ENCODE measurements at places on chromosomes 6 and 20.
A peak's percentile ranks its signal among the peaks of the same experiment; 100 is the strongest.

- DNase-seq: no peak
Measured at GRCh38 chr6:100274147-100274546, 190.6 kb downstream of the SIM1 start.

- DNase-seq: no peak
Measured at GRCh38 chr6:41892921-41893564, 2.1 kb downstream of the USP49 start.

- no peak for DNase-seq
Measured at GRCh38 chr20:9498322-9498721, 16.1 kb upstream of the LAMP5 start.

- DNase-seq: no peak
Measured at GRCh38 chr6:53723331-53723730, 57.8 kb upstream of the KLHL31 start.

GRCh38 chr6:15341311-15342001 is 95.6 kb downstream of the JARID2 start:
- DNase-seq: no peak

DNA sequence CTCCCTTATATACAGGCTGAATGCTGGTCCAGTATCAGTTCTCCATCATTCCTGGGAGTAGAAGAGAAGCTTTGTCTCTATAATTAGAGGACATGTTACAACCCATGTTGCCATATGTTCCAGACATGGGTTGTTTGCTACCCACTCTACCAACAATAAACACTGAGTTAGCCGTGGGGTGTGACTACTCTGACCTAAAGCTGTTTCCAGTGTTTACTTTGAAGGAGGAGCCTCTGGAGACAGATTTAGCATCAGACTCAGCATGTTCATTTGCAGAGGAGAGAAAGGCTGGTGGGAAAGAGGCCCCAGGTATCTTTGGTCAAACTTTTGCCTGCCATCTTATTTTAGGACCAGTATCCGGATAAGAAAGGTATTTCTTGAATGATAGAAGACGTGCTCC is 157.9 kb upstream of the SNX9 start:
- DNase-seq: no peak

- DNase-seq: no peak
Measured at GRCh38 chr6:127833336-127833735, 67.5 kb downstream of the THEMIS start.

DNA sequence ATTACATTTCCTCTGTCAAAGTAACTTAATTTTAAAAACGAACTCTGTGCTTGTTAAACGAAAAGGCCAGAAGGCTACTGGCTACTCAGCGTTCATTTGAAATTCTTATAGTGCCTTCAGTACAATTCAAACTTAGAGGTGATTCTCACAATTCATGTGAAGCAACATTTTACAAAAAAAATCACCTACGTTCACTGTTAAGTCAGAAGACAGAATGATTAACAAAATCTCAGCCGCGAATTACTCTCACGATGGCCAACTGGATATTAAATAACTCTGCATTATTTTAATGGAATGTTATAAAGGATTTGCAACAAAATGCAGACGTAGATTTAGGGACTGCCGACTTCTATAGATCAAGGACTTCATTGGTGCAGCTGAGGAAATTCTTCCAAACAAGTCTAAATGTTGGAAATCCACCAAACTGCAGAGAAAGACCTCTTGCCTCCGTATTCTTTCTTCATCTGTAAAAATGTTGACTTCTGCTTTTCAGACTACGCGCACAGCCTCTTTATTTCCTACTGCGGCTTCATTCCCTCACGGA is 1.6 kb upstream of the QKI start:
- no peak for DNase-seq

DNA sequence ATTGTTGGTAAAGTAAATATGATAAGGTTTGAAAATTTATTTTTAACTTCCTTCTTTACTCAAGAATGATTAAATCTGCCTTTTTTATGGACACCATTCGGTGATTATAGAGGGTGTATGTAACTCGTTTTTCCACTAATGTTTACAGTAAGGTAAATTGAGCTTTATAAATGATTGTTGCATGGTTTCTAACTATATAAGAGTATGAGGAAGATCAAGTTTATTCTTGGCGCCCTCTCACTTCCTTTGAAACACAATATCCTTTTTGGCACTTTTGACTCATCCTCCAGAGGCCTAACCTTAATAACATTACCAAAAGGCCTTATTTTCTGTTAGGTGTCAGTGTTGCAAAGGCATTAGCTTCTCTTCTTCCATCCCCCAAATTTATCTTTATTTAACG is 41.8 kb upstream of the MTRF1L start:
- no peak for DNase-seq

DNA sequence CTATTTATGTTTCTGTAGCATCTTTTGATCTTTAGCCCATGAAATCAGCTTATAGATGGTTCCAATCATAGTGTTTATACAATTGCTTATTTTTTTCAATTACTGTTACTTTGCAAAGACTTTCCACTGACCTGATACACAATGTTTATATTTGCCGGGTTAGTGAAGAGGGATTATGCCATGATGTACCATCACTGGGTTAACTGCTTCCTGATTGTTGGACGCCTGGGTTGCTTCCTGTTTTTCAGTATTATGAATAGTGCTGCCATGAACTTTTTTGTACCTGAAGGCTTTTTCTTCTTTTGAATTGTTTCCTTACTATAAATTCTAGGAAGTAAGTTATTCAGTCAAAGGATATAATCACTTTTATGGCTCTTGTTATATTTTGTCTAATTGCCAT is 6.9 kb downstream of the MANBAL start:
- DNase-seq: no peak

DNA sequence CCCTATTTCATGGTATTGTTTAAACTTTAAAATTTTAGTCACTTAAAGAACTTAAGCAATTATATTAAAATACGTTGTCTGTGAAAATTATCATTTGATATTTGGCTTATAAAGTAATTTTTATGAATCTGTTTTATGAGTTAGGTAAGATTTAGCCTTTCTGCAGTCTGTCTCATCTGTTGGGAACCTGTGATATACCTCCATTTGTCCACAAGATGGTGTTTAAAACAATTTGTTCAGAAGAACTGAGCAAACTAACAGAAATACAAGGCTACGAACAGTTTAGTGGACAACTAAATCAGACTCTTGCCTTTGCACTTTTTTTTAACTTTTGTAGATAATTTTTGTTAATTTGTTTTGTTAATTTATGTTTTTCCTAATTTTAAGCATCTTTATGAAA is 92.4 kb downstream of the COL9A1 start:
- no peak for DNase-seq

DNA sequence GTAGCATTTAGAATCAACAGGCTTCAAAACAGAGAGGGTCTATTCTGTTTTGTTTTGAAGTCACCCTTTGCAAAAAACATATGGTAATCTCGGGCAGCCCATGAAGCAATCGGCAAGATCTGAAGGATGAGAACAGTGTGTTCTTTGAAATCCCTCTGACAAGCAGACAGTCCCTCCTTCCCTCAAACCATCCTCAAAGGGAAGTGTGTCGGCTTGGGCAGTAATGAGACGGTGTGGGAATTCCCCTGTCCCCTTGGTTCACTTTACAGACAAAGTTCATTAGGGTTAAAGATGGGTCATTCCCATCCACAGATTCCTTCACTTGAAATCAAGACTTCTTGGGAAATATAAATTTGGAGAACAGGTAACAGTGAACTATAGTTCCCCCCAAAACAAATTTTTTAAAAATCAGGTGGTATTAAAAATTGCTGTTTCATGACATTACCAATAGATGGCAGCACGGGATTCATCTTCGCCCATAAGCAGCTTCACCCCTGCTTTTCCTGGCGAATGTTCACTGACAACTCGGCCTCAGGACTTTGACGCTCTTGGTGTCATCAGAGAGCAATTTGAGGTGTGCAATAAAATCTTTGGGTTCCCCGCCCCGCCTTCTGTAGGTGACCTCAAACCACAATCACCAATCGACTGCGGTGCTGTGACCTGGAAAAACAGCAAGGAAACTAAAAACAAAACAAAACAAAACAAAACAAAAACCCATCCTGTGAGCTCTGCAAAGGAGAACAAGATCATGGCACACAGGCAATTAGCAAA is 159.3 kb upstream of the TNFAIP3 start:
- DNase-seq: peak; percentile 63

GRCh38 chr6:138161088-138161337 is 726 bp upstream of the ARFGEF3 start:
- DNase-seq: no peak

DNA sequence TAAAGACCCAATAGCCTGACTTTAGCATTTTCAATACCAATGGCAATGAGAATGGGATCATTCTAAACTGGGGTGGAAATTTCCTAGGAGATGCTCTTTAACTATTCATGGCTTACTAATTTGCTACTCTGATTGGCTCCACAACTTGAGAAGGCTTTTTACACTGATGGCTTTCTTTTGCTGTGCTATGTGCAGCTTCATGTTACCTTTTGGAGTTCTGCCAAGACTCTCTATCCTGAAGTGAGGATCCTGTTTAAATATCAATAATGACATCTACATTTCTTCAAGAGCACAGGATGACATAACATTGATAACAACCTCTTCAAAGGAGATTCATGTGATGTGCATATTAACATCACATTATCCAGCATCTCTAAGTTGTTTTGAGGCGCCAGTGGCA is 43.4 kb upstream of the SIRPG start:
- no peak for DNase-seq

GRCh38 chr6:56992036-56992435 is 37.1 kb downstream of the BEND6 start:
- DNase-seq: no peak

GRCh38 chr6:2958776-2959175 is 12.6 kb downstream of the SERPINB6 start:
- DNase-seq: no peak

GRCh38 chr20:32609111-32609773 is 24.1 kb upstream of the NOL4L start:
- no peak for DNase-seq

- no peak for DNase-seq
Measured at GRCh38 chr20:2795451-2795850, 5.0 kb downstream of the CPXM1 start.

GRCh38 chr20:38779247-38780097 is 26.0 kb upstream of the PPP1R16B start:
- DNase-seq: no peak

DNA sequence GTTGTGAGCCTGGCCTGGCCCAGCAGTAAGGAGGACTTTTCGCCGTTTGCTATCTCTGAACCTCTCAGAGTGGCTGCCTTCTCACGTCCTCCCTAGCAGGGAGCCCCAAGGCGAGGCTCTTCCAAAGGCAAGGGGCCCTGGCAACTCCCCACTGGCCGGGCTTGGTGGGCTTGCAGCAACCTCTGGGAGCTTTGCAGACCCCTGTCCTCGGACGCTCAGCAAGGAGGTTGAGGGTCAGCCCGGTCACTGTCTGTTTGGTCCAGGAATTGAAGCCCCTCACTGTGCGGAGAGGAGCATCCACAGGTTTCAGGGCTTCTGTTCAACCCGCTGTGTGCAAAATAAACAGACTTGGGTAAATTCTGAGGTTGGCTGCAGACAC is 28.2 kb upstream of the TBXT start:
- no peak for DNase-seq

GRCh38 chr6:160333101-160333500 is 15.1 kb upstream of the SLC22A3 start:
- DNase-seq: no peak

DNA sequence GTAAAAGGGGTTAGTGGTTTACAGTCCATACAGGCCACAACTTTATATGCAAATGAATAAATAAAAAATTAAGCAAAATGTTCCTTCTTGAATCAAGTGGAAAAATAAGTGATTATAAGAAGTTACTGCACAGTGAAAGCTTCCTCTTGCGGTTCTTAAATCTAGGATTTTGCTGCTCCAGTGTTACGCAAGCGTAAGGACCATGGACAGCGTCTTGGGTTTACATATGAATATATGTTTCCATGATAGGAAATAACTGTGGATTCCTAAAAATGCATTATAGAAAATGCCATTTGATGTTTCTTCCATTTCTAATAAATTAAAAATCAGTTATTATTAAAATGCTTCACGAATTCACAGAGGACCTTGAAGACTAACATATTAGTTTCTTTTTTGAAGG is 176.6 kb upstream of the POU3F2 start:
- DNase-seq: no peak

DNA sequence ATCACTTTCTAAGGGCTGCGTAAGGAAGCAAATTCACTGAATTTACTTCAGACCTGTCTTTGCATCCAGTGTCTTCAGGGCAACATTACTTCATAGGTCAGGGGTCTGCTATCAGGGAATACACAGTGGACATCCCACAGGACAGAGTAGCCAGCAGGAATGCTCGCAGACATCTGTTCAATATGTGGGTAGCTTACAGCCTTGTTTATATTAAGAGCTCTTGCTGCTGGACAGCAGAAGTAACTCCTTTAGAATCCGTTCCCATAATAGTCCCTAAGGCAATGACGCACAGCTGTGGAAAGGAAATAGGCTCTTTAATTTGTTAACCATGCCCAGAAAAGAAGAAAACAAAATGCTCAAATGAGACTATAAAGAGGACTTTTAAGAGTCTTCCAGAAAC is 198.7 kb downstream of the MOXD1 start:
- DNase-seq: no peak

DNA sequence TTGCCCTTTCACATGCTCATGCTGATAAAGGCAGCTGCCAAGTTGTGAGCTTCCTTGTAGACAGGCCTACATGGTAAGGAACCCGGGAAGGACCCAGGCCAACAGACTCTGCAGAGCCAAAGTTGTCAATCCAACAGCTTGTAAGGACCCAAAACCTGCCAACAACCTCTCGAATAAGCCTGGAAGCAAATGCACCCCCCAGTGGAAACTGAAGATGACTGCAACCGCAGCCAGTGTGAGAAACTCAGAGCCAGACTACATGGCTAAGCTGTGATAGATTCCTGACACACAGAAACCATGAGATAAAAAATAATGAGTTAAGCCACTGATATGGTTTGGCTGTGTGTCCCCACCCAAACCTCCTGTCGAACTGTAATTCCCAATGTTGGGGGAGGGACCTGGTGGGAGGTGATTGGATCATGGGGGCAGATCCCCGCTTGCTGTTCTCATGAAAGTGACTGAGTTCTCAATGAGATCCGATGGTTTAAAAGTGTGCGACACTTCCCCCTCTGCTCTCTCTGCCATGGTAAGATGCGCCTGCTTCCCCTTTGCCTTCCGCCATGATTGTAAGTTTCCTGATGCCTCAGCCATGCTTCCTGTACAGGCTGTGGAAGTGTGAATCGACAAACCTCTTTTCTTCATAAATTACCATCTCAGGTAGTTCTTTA is 18.8 kb upstream of the CLPSL2 start:
- no peak for DNase-seq

- DNase-seq: peak; percentile 33
Measured at GRCh38 chr6:16345449-16346330, 107.3 kb downstream of the GMPR start.

- DNase-seq: no peak
Measured at GRCh38 chr20:55472704-55473103, 532.6 kb downstream of the CBLN4 start.

- DNase-seq: no peak
Measured at GRCh38 chr6:10585209-10585845, 64.2 kb downstream of the GCNT2 start.

DNA sequence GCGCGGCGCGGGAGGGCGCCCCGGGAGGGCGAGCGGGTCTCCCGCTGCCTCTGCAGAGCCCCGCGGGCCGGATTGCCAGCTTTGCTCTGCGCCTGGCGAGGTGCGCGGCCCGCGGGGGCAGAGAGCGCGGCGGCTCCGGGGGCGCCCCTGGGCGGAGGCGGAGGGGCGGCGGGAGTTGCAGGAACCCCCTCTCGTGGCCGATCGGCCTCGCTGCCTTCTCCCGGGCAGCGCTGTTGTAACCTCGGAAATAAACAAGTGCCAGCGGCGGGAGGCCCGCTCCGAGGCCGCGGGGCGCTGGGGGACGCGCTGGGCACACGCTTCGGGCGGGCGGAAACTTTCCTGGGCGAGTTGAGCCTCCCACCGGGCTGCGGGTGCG is 1.2 kb downstream of the CDH4 start:
- DNase-seq: no peak

Data from NCI-H2081 (cell line).